ENCODE measurements at places on chromosomes 1 and 21. TPM values are rescaled to one million over a fixed set of nuclear protein-coding genes. Genes with fewer than 3 reads are reported as not detected.

The NUP210L gene
- total RNA-seq: not detected

The DIO1 gene
- not detected for total RNA-seq

The C1QTNF12 gene
- total RNA-seq: 1.5 TPM

The KRTCAP2 gene
- 212 TPM for total RNA-seq

The KCNE2 gene
- total RNA-seq: not detected

The ADCY10 gene
- total RNA-seq: not detected

The FAM3B gene
- not detected for total RNA-seq

The FBLIM1 gene
- total RNA-seq: 31.4 TPM

The ZFP69 gene
- total RNA-seq: not detected

The PKP1 gene
- total RNA-seq: 0.02 TPM
